Astrocyte of the hippocampus (primary cell): ENCODE measurements at places on chromosomes 3 and 15.

GRCh38 chr3:28840976-28841376 is 439.9 kb upstream of the RBMS3 start:
- peak; percentile 36 for DNase-seq

DNA sequence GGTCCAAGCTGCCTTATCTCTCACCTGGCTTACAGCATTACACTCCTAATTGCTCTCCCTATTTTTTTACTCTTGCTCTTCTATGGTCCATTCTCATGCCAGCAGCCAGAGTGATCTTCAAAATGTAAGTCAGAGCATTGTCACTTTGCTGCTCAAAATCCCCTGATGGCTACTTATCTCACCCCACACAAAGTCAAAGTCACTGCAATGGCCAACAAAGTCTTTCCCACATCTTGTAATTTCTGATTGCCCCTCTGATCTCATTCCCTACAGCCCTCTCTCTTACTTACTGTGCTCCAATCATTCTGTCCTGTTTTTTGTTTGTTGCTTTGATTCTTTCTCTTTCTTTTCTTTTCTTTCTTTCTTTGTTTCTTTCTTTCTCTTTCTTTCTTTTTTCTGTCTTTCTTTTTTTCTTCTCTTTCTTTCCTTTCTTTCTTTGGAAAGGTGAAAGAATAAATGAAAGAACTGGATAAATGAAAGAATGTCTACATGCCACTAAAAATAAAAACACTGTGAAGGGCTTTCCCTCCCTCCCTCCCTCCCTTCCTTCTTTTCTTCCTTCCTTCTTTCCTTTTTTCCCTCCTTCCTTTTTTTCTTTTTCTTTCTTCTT is 34.9 kb upstream of the TIPARP start:
- no peak for DNase-seq

- no peak for DNase-seq
These were observed 207.3 kb downstream of the NECTIN3 start for GRCh38 chr3:111278959-111279358.

GRCh38 chr3:2771193-2771592 is 339.0 kb downstream of the IL5RA start:
- DNase-seq = no peak

DNA sequence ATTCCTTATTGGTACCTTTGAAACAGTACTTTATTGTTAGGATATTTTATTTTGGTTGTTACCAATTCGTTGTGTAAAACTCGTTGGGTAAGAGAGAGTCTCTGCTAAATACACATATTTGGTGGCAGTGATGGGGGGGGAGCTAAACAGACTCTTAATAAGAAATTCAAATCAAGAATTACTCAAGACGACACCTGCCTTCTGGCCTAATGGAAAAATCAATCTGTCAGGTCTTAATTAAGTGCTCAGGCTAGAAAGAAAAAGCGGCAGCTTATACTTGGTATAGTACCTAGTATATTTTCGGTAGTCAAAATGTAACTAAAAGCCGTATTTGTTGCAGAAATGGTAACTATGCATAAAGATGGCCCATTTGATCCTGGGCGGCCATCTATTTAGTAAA is 18.2 kb downstream of the FOXP1 start:
- DNase-seq = no peak

DNA sequence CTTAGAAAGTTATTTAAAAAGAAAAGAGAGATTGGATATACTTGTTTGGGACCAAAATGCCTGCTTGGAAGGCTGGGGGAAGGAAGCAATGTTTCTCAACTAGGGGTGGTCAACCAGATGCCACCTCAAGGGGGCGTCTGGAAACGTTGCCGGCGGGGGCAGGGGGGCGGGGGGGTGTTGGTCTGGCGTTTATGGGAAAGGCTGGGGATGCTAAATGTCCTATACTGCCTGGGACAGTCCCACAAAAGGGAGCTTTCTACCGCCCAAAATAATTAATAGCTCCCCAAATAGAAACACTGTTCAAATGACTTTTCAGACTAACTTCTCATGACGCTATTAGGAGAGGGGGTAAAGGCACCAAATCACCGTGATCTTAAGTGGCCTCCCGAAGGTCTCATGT is 2.2 kb downstream of the POLG start:
- DNase-seq = peak; percentile 52

DNA sequence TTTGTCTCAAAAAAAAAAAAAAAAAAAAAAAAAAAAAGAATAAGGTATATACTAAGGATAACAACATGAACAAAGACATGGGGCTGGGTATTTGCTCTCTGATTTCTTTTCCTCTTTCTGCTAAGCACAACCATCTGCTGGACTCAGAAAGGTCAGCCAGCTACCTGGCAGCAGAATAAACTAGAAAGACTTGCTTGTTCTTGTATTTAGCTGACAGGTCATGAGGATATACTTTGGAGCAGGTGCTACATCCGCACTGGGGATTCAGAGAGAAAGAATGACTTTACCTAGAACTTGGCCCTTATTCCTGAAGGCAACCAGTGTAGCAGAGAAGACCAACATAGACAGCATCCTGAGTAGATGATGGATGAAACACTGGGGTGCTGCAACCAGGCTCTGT is 550.5 kb downstream of the NTRK3 start:
- DNase-seq = no peak

DNA sequence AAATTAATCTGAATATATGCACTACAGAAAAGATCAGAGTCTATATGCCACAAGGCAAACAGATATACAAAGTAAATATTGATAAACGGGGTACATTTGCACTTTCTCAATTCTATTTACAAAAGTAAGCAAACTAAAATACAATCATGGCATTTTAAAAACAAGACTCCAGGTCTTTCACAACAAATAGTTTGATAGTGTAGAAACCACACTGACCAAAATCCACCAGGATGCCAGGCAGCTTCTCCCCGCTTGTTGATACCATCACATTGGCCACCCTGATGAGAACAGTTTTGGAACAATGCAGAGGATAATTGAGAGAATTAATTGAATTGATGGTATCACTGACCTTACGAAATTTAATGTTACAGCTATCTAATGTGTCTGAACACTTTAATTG is 190.6 kb upstream of the TMCO5A start:
- DNase-seq = no peak

DNA sequence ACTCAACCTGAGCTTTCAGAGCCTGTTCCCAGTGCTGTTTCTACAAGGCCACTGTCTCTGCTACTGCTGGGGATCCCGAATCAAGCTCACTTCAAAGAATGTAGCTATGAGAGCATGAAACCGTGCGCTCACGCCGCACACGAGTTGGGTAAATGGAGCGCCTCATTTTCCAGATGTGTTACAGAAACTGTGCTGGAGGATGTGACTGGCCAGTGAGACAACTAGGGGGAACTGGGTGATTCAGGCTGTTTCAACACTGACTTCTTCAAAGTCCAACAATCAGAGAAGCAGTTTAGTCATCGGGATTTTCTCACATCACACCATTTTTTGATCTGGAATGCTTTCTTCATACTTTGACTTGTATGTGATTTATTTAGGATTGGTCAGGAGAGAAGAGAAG is 3.5 kb downstream of the ZNF710 start:
- DNase-seq = peak; percentile 70

GRCh38 chr15:101440846-101441590 is 48.5 kb downstream of the PCSK6 start:
- no peak for DNase-seq

GRCh38 chr3:49900491-49901153 is 3.1 kb downstream of the MST1R start:
- DNase-seq = peak; percentile 84

DNA sequence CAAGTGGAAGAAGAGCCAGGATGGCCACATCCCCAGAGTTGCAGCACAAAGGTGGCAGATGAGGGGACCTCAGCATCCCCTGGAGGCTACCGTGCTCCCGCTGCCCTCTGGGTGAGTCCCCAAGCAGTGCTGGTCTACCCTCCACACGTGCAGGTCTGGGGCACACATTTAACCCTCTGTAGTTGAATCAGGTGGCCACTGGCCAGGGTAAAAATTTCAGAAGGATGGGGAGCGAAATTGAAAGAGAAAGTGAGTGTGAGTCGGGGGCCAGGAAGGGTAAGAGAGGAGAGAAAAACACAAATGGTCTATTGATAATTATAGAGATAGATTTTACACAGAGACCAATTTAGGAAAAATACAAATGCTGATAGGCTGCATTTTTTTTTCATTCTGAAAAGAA is 139.5 kb upstream of the EIF1B start:
- DNase-seq = no peak

- DNase-seq = no peak
These were observed 48.1 kb downstream of the LIPC start for GRCh38 chr15:58479941-58480340.

- no peak for DNase-seq
These were observed 107.9 kb downstream of the GMPS start for GRCh38 chr3:155978324-155978723.

- no peak for DNase-seq
These were observed 85.0 kb upstream of the XCR1 start for GRCh38 chr3:46112296-46112695.

GRCh38 chr15:32715276-32715675 is 2.5 kb upstream of the GREM1 start:
- no peak for DNase-seq

GRCh38 chr3:9211155-9211950 is 38.1 kb downstream of the SRGAP3 start:
- peak; percentile 85 for DNase-seq

GRCh38 chr3:143825513-143825912 is 22.8 kb downstream of the SLC9A9 start:
- DNase-seq = no peak

GRCh38 chr3:38640661-38641452 is 8.6 kb downstream of the SCN5A start:
- DNase-seq = no peak

GRCh38 chr3:126103121-126104027 is 19.4 kb upstream of the SLC41A3 start:
- no peak for DNase-seq

DNA sequence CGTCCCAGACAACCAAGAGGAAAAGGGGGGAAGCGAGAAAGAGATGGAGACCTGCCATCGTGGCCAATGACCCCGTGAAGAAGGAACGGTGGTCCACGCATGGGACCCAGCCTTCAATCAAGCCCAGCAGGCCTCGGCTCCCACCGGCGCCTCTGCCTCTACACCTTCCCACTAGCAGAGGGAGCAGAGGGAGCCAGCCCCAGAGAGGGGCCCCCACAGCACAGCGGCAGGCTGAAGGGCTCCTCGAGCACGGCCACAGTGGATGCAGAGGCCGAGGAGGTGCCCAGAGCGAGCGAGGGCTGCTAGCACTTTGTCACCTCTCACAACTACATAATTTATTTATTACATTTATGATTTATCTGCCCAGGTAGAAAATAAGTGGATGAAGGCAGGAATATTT is 68.4 kb upstream of the TOPAZ1 start:
- no peak for DNase-seq

DNA sequence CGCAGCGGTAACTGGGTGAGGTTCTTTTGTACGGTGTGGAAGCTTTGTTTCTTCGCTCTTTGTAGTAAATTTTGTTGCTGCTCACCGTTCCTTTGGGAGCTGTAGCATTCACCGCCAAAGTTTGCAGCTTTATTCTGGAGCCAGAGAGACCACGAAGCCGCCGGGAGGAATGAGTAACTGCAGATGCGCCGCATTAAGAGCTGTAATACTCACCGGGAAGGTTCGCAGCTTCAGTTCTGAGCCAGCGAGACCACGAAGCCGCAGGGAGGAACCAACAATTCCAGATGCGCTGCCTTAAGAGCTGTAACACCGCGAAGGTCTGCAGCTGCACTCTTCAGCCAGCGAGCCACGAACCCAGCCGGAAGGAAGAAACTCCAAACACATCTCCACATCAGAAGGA is 56.0 kb upstream of the DYNC1LI1 start:
- no peak for DNase-seq

DNA sequence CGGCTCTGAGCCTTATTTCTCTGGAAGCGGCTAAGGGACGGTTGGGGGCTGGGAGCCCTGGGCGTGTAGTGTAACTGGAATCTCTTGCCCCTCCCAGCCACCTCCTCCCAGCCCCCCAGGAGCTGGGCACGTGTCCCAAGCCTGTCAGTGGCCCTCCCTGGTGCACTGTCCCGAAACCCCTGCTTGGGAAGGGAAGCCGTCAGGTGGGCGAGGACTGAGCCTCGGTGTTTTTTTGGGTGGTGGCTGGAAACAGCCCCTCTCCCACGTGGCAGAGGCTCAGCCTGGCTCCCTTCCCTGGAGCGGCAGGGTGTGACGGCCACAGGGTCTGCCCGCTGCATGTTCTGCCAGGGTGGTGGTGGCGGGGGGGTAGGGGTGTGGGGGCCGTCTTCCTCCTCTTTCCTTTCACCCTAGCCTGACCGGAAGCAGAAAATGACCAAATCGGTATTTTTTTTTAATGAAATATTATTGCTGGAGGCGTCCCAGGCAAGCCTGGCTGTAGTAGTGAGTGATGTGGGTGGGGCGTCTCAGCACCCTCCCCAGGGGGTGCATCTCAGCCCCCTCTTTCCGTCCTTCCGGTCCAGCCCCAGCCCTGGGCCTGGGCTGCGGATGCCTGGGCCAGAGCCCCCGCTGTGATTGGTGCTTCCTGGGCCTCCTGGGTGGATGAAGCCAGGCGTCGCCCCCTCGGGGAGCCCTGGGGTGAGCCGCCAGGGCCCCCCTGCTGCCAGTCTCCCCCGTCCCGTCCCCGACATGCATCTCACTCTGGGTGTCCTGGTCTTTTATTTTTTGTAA is 58.8 kb upstream of the GOLGA8A start:
- no peak for DNase-seq

DNA sequence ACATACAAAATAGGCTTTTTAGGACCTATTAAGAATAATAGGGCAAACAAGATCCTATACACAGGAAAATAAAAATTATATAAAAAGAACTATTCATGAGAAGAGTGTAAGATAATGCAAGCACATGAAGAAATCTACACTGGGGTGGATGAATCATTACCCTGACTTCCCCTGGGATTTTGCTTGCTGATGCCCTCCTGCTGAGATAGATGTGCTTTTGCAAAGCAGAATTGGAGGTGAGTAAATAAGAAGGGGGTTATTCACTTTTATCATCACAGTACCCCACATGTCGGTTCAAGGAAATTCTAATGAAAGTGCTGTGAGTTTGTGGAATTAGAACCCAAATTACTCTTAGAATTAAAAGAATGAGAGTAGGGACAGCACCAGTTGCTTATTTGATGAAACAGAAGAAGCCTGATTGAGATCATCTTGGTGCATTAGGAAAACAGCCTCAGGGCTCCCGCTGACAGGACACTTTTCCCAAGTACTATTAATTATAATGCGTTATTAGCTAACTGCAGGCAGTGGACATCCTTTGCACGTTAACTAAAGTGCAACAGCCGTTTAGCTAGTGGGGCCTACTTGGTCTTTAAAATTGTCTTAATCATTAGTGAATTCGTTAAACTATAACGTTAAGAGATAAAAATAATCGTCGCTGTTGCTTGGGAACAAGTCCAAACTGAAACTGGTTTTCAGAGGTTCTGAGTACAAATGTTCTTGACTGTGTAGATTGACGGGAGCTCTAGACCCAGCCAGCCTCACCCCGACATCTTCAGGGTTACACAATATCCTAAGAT is 48.4 kb downstream of the SLC2A2 start:
- DNase-seq = no peak

- peak; percentile 46 for DNase-seq
These were observed 602.6 kb downstream of the PYDC2 start for GRCh38 chr3:192063570-192063969.
